ENCODE measurements at places on chromosomes 5 and 9. TPM values are rescaled to one million over a fixed set of nuclear protein-coding genes. Genes with fewer than 3 reads are reported as not detected.

The CRB2 gene
- polyA plus RNA-seq, result not detected

GRCh38 chr5:10735569-10736276 lies 25.3 kb downstream of the DAP start:
- peak overlapping the region; percentile 29 for H3K27ac ChIP-seq
- H3K4me3 ChIP-seq, result no peak overlapping the region
- peaks cover 28% of the 10 kb centered on the region for H3K36me3 ChIP-seq

DNA sequence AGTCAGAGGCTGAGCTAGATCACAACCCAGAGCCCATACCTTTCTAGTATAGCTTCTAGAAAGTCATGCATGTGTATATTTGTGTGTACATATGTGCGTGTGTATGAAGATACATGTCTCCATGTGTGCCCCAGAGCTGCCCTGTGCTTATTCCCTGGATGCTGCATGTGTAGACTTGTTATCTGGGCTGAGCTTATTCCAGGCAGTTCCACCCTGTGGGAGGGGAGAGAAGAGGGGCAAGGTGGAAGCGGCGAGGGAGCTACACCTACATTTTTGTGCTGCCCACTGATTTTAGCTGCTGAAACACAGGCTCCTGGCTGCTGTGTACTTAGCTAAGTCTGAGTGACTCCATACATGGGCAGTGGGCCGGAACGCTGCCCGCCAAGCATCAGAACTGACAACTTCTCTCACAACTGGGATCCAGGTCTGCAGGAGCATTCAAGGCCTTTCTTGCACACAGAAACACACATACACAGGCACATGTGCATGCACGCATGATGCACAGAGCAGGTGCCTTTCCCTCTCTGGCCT lies 38.0 kb upstream of the XPA start:
- H3K4me1 ChIP-seq, result no peaks in the 10 kb centered on the region
- no peak overlapping the region for H3K27ac ChIP-seq
- H3K36me3 ChIP-seq, result no peaks in the 10 kb centered on the region
- H3K4me3 ChIP-seq, result no peak overlapping the region
- no peak for DNase-seq

DNA sequence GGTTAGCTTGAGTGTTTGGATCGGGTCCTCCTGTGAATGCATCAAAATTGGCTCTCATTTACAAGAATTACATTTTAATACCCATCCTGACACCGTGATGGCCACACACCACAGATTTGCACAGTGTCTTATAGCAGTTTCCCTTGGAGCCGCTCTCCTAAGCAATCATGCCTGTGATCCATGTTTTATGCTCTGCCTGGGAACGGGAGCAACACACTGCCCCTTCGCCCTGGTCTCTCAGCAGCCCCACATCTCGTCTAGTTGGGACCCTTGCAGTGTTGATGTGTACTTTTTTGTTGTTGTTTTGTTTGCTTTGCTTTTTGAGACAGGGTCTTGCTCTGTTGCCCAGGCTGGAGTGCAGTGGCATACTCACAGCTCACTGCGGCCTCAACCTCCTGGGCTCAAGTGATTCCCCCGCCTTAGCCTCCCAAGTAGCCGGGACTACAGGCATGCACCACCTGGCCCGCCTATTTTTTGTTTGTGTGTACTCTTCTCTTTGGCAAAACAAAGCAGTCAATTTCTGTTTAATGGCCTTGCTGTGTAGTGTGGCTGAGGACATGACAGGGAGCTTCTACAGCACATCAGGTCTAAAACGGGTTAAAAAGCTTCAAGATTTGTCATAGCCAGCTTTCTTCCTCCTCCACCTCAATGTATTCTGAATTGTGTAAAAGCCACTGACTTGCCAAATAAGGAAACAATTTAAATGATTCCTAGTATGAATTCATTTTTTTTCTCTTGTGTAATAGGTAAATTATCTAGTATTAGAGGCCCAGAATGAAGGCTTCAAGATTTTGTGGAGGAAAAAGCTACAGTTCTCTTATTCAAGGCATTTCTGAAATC lies 101.6 kb upstream of the TBCA start:
- H3K4me3 ChIP-seq, result no peak overlapping the region
- no peak for DNase-seq
- no peak overlapping the region for H3K27ac ChIP-seq

DNA sequence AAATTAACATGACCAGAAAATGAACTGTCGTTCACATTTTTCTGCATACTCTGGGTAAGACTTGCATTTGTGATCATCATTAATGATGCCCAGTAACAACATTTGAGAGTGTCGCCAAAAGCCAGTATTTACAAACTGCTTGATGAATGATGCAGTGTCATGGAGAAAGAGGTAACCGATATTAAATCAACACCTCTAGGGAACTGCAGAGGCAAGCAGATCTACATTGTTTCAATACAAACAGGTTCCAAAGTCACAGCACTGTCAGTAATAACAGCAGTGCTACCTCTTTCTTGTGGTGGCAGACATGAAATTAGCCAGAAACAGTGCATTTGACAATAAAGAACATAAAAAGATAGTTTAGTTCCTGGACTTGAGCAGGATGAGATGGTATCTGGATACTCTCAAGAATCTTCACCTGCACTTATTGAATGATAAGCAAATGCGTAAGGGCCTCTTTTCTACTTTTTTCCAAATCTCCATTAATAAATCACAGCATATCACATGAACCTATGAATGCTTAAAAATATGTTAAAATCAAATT lies 456.6 kb downstream of the ARHGEF28 start:
- H3K4me1 ChIP-seq, result no peaks in the 10 kb centered on the region
- DNase-seq, result no peak
- no peak overlapping the region for H3K4me3 ChIP-seq

DNA sequence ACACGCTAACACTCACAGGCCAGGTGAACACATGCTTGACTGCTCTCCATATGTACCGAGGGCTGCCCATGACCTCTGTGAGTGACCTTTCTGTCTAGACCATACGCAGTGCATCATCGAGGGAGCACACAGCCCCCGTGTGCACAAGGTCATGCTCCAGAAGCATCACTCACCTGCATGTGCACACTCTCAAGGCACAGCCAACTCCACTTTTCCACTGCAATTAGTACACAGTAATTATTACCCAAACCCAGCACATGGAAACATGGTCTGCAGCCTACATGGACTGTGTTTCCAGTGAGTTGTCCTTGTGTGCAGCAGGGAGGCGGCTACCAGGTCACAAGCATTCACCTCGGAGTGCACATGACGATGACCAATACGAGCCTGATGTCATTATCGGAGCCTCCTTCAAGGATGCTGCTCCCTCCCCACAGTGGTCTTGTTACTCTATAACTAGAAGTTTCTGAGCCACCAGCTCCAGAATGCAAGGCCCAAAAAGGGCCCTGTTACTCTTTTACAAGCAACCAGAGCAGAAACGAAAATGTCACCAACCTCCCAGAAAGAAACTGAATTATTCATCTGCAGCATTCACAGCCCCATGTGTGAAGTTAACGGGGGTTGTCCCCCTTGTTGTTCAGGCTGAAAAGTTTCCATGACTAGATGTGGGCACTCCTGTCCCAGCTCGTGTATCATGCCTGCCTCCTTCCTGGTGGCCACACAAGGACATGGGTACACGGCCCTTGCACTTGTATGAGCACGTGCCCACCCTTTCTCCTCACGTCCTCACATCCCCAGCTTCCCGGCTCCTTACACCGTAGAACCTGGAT lies 31.2 kb downstream of the SEMA4D start:
- H3K36me3 ChIP-seq, result peaks cover 7% of the 10 kb centered on the region
- peak overlapping the region; percentile 97 for H3K27ac ChIP-seq
- peak overlapping the region; percentile 83 for H3K4me3 ChIP-seq
- no peaks in the 10 kb centered on the region for H3K27me3 ChIP-seq
- H3K4me1 ChIP-seq, result peaks cover 97% of the 10 kb centered on the region

GRCh38 chr9:93090091-93090655 lies 5.8 kb upstream of the CARD19 start:
- H3K27me3 ChIP-seq, result no peaks in the 10 kb centered on the region
- H3K4me1 ChIP-seq, result peaks cover 30% of the 10 kb centered on the region
- no peak for DNase-seq
- H3K27ac ChIP-seq, result peak overlapping the region; percentile 73

GRCh38 chr5:32538031-32538547 lies 47.3 kb upstream of the SUB1 start:
- no peak overlapping the region for H3K4me3 ChIP-seq
- no peaks in the 10 kb centered on the region for H3K27me3 ChIP-seq
- DNase-seq, result no peak
- no peaks in the 10 kb centered on the region for H3K36me3 ChIP-seq
- no peak overlapping the region for H3K27ac ChIP-seq

DNA sequence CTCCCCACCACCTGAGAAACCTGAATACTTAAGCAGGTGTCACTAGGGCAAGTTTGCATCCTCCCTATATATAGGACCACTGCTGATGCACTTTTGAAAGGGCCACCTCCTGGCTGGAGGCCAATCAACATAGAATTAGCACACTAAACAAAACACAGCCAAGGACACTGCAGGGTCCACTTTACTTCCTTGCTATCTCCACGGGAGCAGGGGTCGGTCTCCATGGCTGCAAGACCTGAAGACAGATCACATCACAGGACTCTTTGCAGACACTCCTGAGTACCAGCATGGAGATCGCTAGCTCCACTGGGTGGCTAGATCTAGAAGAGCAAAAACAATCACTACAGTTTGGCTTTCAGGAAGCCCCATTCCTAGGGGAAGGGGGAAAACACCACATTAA lies 72.3 kb downstream of the C9orf153 start:
- H3K27ac ChIP-seq, result no peak overlapping the region
- H3K36me3 ChIP-seq, result peaks cover 3% of the 10 kb centered on the region
- H3K27me3 ChIP-seq, result no peaks in the 10 kb centered on the region
- H3K4me1 ChIP-seq, result no peaks in the 10 kb centered on the region
- no peak for DNase-seq

The THOC3 gene
- polyA plus RNA-seq, result 115 TPM

The C5orf47 gene
- polyA plus RNA-seq, result not detected

GRCh38 chr9:121801579-121801978 lies 150.1 kb downstream of the DAB2IP start:
- peaks cover 2% of the 10 kb centered on the region for H3K36me3 ChIP-seq
- H3K27me3 ChIP-seq, result peaks cover 10% of the 10 kb centered on the region
- H3K4me3 ChIP-seq, result no peak overlapping the region
- no peaks in the 10 kb centered on the region for H3K4me1 ChIP-seq

The LHX6 gene
- polyA plus RNA-seq, result not detected

- no peaks in the 10 kb centered on the region for H3K36me3 ChIP-seq
- H3K27me3 ChIP-seq, result no peaks in the 10 kb centered on the region
- DNase-seq, result no peak
- H3K4me3 ChIP-seq, result no peak overlapping the region
- H3K4me1 ChIP-seq, result no peaks in the 10 kb centered on the region
Observed at GRCh38 chr9:93257808-93258331, 73.9 kb downstream of the WNK2 start.

- H3K4me3 ChIP-seq, result peak within 1 kb of the TSS; percentile 33
- no peak for DNase-seq
- no peaks in the 10 kb centered on the region for H3K36me3 ChIP-seq
- H3K4me1 ChIP-seq, result peaks cover 22% of the 10 kb centered on the region
Observed at GRCh38 chr5:177509381-177509951, at the start of gene DOK3. TSS of gene DOK3 (minus strand) at chr5:177509826. CDS start at chr5:177509540, 286 bp downstream.

The PLAC8L1 gene
- not detected for polyA plus RNA-seq

- no peak for DNase-seq
- H3K36me3 ChIP-seq, result no peaks in the 10 kb centered on the region
- H3K4me3 ChIP-seq, result no peak overlapping the region
- H3K27ac ChIP-seq, result no peak overlapping the region
Observed at GRCh38 chr9:30932226-30932625, 1452.2 kb upstream of the ACO1 start.

- no peak for DNase-seq
- H3K4me3 ChIP-seq, result no peak overlapping the region
- no peaks in the 10 kb centered on the region for H3K36me3 ChIP-seq
- H3K4me1 ChIP-seq, result peaks cover 3% of the 10 kb centered on the region
Observed at GRCh38 chr5:138601444-138601843, 26.2 kb upstream of the HSPA9 start.

The SPINK13 gene
- polyA plus RNA-seq, result not detected

DNA sequence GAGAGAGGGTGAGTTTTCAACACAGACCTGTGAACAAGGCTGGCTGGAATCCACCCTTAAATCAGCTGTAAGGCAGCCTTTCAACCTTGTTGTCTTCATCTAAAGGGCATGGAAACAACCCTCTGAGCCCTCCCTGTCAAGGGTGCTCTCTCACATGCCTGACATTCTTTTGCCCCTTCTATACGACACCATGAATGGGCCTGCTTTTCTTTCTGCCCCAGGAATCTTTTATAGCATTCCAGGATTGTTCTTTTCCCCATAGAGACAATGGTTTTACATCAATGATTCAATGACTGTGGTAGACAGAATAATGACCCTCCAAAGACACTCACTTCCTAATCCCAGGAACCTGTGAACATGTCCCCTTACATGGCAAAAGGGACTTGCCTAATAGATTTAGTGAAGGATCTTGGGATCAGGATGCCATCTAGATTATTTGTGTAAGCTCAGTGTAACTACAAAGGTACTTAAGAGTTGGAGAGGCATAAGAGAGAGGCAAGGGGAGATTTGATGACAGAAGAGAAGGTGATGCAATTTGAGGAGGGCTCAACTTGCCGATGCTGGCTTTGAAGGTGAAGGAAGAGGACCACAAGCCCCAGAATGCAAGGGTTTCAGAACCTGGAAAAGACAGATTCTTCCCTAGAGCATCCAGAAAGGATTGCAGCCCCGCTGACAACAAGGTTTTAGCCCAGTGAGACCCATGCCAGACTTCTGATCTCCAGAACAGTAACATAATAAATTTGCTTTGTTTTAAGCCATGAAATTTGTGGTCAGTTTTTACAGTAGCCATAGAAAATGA lies 29.2 kb upstream of the HMHB1 start:
- H3K27ac ChIP-seq, result no peak overlapping the region
- DNase-seq, result no peak
- H3K4me3 ChIP-seq, result no peak overlapping the region
- H3K36me3 ChIP-seq, result no peaks in the 10 kb centered on the region
- H3K4me1 ChIP-seq, result no peaks in the 10 kb centered on the region

The CAMK2A gene
- polyA plus RNA-seq, result not detected

DNA sequence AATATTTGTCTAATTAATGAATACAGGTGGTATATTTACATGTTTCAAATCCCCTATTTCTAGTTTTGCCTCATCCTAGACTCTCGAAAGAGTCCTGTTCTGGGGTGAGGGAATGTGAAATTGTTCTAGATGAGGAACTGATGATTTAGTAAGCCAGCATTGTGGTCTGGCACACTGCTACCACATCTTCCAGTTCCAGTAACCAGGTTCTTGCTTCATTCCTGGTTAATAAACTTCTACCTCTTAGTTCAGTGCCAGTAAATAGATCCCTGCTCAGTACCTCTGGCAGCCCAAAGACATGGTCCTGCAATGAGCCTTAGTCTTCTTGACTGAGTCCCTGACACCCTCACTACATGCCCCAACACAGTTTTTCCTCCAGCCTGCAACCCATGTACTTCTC lies 207.7 kb downstream of the SREK1 start:
- H3K36me3 ChIP-seq, result no peaks in the 10 kb centered on the region
- H3K27me3 ChIP-seq, result peaks cover 6% of the 10 kb centered on the region
- DNase-seq, result no peak
- H3K4me1 ChIP-seq, result no peaks in the 10 kb centered on the region
- no peak overlapping the region for H3K27ac ChIP-seq
- no peak overlapping the region for H3K4me3 ChIP-seq

Data from naive thymus-derived CD8-positive, alpha-beta T cell (primary cell).